ENCODE measurements at places on chromosomes 6 and 20. TPM values are rescaled to one million over a fixed set of nuclear protein-coding genes. Genes with fewer than 3 reads are reported as not detected.

DNA sequence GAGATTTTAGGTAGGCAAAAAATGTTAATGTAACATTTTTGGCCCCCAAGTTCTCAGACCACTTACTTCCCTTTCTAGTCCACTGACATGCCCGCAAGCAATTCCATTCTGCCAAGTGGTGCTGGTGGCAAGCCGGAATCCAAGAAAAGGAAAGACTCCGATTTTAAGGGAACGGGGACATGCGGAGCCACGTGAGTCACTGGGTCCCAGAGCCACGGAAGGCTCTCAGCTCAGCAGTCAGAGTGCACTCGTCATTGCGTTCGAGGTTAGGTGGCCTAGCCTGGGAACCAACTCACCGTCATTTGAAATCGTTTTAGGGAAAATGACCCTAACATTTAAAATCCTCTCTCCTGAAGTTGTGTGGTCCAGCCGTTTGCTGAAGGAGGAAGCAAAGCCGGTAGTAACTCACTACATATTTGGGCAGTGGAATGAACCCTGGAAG, 711 bp upstream of the SIRT5 start:
- peak; percentile 11 for DNase-seq

The PDE7B gene
- 1.2 TPM for total RNA-seq

The SMOC2 gene
- total RNA-seq, result not detected

DNA sequence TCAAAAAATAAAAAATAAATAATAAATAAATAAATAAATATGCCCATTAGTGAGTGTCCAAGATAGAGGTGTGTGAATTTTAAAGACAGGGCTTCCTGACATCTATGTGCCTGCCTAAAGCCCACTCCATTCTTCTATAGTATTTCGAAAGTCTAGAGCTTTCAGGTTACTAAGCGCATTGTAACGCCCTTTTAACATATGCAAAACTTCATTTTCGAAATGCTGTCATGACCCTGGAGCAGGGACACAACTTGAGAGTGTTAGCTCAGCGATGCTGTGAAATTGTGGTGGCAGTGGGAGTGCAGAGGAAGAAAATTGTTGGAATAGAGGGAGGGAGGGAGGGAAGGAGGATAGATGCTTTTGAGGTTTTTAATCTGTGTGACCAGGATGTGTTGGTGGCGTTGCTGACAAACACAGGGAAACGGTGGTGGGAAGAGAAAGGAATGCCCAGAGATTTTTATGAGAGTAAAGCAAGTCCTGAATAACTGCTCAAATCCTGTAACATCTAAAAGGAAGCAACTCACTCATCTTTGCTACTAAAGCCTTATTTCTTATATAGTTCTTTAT, 169.3 kb downstream of the ARID1B start:
- DNase-seq, result no peak

Measured in activated CD4-positive, alpha-beta T cell treated with anti-CD3 and anti-CD28 coated beads, Interleukin-2, amount 10 ng/mL, durations not matched to agents 7 days and 5 days (primary cell).